Right lung (tissue), 10 donors: ENCODE measurements at places on chromosomes 16 and 17. TPM values are rescaled to one million over a fixed set of nuclear protein-coding genes. Genes with fewer than 3 reads are reported as not detected.

Gene ZNF319
- 8.0 TPM for polyA plus RNA-seq

Gene GGT6
- 6.1 TPM for polyA plus RNA-seq

Gene PRSS53
- polyA plus RNA-seq, result 2.0 TPM

Gene AIPL1
- 0.04 TPM for polyA plus RNA-seq

DNA sequence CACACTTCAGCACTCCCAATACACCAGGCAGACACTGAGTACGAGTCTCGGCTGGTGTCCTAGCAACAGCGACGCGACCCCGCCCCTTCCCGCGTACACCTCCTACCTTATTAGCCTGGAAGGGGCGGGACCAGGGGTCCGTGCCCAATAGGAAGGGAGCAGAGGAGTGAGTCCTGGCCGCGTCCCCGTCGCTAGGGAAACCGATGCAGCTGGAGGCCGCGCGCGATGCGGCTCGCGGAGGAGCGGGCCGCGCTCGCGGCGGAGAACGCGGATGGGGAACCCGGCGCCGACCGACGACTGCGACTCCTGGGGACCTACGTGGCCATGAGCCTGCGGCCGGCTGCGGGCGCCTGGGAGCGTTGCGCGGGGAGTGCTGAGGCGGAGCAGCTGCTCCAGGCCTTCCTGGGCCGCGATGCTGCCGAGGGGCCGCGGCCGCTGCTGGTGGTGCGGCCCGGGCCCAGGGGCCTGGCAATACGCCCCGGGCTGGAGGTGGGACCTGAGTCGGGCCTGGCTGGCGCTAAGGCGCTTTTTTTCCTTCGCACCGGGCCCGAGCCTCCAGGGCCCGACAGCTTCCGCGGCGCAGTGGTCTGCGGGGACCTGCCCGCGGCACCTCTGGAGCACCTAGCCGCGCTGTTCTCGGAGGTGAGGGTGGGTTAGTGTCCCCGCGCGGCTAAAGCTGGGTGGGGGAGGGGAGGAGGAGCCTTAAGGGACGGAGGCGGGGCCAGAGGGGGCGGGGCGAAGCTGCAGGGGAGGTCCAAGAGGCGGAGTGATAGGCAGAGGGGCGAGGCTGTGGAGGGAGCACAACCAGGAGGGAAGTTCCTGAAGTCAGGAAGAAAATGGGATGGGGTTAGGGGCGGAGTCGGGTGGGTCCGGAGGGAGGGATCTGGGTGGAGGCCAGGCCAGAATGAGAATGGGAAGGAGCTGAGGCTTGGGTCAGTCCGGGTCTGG, at the start of gene DNAH9:
TSS of gene DNAH9 (plus strand) at position 197 of the 948 bp plus-strand sequence. CDS start at position 226, 29 bp downstream.
- peak; percentile 91 for DNase-seq

Gene MARVELD3
- 9.4 TPM for polyA plus RNA-seq

Gene TBC1D3E
- polyA plus RNA-seq, result not detected

DNA sequence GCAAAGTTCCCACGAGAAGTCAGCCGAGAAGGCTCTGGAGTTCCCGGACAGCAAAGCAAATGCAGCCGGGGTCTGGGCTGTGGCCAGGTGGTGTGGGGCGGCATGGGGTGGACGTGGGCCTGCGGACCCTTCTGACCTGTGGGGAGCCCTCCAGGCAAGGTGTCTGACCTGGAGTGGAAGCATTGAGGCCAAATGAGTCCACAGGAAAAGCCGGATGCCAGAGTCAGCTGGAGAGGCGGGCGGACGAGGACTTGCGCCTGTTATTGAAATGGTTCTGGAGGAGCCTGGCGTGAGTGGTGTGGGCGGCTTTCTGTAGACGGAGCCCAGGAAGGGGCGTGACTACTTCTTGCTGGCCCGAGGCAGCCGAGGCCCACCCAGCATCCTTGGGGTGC, 50.5 kb upstream of the ZNF750 start:
- no peak for DNase-seq

DNA sequence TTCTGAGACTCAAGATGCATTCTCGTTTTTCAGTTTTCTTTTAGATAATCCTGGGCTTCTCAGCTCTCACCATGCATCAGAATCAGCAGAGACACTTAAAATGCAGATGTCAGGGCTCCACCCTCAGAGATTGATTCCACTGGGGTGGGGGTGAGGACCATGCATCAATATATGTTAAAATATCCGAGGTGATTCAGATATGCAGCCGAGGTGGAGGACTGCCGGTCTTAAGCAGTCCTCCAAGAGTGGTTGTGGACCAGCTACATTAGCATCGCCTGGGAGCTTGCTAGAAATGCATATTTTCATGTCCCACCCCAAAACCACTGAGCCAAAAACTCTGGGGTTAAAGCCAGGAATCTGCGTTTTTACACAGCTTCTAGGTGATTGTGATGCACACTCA, 501.3 kb downstream of the CDH13 start:
- DNase-seq, result no peak

GRCh38 chr16:46801428-46802049, 29.4 kb downstream of the C16orf87 start:
- no peak for DNase-seq

Gene OTOA
- polyA plus RNA-seq, result not detected

GRCh38 chr16:77684181-77684526, 38.2 kb upstream of the NUDT7 start:
- no peak for DNase-seq

DNA sequence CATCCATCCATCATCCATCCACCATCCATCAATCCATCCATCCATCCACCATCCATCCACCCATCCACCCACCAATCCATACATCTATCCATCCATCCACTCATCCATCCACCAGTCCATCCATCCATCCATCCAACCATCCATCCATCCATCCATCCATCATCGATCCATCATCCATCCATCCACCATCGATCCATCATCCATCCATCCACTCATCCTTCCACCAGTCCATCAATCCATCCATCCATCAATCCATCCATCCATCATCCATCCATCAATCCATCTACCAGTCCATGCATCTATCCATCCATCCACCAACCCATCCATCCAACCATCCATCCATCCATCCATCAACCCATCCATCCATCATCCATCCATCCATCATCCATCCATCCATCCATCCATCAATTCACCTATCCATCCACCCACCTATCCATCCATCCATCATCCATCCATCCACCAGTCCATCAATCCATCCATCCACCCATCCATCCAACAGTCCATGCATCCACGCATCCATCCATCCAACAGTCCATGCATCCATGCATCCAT, 39.3 kb upstream of the SSTR5 start:
- DNase-seq, result no peak

DNA sequence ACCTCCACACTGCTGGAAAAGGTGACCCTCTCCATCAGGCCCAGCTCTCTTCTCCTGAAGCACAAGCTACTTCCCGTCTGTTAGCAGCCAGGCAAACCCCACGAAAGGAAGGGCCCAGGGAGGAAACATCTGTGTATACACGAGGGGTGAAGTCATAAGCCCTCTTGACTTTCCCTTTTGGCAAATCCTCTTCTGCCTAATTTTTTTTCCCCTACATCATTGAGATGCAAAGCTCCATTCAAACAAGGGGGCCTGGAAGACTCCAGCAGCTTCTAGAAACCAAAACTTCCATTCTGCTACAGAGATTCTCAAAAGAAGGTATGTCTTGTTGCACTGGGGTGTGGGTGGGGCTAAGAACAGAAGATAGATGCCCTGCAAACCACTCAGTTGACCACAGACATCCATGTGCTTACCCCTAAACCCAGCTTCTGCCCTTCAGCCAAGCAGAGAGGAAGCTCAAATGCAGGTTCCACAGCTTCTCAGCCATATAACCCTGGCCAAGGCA, 145.6 kb upstream of the RCVRN start:
- no peak for DNase-seq

DNA sequence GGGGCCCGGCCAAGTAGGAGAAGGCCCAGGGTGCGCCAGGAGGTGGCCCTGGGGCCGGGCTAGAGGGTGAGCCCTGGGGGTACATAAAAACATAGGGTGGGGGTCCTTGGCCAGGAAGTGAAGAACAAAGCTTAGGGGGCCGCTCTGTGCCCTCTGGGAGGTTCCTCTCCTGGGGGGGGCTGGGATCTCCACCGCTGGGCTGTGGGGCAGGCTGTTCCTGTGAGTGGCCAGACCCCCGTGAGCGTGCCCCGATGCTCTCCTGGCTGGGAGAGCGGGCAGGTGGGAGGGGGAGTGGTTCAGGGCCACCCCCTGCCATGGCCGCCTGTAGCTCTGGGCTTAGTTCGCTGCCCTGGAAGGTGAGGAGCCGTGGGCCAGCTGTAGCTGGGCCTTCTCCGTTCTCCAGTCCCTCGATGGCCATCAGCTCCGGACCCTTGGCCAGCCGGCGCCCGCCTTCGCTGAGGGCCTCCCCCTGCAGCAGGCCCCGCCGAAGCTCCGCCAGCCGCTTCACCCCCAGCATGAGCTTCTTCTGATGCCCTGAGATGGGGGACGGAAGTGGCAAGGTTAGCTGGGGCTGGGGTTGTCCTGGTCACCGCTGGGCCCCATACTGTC, 12.5 kb downstream of the CASKIN2 start:
- DNase-seq, result no peak

- no peak for DNase-seq
These were observed 2.3 kb downstream of the ENKD1 start for GRCh38 chr16:67664258-67664657.

- DNase-seq, result no peak
These were observed 40.3 kb upstream of the VPS4A start for GRCh38 chr16:69270831-69271230.

GRCh38 chr17:47945080-47945479, 3.7 kb downstream of the PNPO start:
- no peak for DNase-seq

Gene ABCC11
- 0.23 TPM for polyA plus RNA-seq

- DNase-seq, result no peak
These were observed 5.4 kb upstream of the CES4A start for GRCh38 chr16:66983033-66983432.

DNA sequence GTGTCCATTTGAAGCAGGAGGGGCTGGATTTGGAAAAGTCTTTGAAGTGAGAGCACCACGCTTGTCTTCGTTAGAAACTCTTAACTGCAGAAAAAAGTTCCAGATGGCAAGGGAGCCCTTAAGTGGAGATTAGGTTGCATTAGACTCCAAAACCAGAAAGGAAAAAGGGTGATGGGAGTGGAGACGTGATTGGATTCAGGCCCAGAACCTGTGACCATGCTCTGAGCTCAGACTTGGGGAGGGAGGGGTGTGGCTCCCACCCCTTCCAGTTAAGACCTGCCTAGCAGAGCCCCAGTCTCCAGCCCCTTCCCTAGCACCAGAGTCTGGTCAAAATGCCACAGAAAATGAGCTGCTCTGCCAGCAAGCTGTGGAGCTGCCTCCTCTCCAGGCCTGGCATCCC, 6.4 kb upstream of the LGALS9 start:
- DNase-seq, result no peak

DNA sequence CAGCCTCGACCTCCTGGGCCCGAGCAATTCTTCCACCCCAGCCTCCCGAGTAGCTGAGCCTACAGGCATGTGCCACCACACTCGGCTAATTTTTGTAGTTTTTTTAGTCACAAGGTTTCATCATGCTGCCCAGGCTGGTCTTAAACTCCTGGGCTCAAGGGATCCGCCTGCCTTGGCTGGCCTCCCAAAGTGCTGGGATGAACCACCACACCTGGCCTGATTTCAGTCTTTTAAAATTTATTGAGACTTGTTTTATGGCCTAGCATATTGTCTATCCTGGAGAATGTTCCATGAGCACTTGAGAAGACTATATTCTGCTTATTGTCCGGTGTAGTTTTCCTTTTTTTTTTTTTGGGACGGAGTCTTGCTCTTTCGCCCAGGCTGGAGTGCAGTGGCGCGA, 18.5 kb downstream of the DNAI2 start:
- DNase-seq, result no peak

- DNase-seq, result no peak
These were observed 45.9 kb downstream of the CDH13 start for GRCh38 chr16:82672676-82673075.

Gene NPIPA8
- 1.3 TPM for polyA plus RNA-seq

- DNase-seq, result peak; percentile 41
These were observed 382.2 kb upstream of the CDH5 start for GRCh38 chr16:65984296-65984695.

Gene ATPAF2
- 23.9 TPM for polyA plus RNA-seq

DNA sequence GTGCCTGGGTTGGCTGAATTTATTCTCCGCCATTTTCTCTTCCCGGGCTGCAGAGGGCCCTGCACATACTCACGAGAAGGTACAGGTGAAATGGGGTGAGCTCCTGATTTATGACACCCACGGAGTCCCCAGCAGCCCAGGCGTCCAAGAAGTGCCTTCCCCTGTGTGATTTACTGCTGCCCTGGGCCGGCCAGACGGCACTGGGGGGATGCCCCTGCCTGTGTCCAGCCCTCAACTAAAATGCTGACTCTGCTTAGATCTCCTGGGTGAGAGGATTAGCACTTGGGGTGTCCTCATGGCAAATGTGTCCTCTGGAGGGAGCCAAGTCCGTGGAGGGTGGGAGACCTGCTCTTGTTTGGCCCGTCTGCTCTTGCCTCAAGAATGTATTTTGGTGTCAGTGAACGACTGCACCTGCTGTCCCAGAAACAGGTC, 132.4 kb downstream of the MAF start:
- no peak for DNase-seq

Gene TMEM100
- 46.8 TPM for polyA plus RNA-seq

- no peak for DNase-seq
These were observed 26.9 kb downstream of the HSD17B2 start for GRCh38 chr16:82061861-82062525.

- no peak for DNase-seq
These were observed 2.9 kb upstream of the RASL10B start for GRCh38 chr17:35728551-35728950.

- DNase-seq, result no peak
These were observed 14.9 kb upstream of the CLEC18A start for GRCh38 chr16:69936252-69936651.
